SK-N-MC (cell line): ENCODE measurements at places on chromosomes 11 and 22.

- DNase-seq = peak; percentile 37
These were observed 635 bp downstream of the PRR5 start for GRCh38 chr22:44702479-44703198.

GRCh38 chr22:38214302-38215056 lies 12.7 kb downstream of the MAFF start:
- DNase-seq = no peak

DNA sequence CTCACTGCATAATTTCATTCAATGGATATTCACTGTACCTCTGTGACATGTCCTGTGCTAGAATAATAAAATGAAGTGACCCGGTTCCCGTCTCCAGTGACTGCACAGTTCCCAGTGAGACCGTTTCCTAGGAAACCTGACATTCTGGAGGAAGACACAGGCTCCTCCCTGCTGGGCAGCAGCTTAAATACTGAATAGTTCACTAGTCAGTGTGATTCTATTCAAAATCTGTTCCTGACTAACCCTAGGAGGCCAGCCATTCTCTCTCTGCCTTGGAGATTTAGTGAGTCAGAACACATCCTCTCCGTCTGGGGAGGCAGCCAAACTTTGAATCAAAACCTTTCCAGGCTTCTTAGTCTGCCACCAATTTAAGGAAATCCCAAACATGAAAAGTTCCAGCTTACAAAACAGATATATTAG lies 11.3 kb downstream of the TRIM66 start:
- DNase-seq = no peak

DNA sequence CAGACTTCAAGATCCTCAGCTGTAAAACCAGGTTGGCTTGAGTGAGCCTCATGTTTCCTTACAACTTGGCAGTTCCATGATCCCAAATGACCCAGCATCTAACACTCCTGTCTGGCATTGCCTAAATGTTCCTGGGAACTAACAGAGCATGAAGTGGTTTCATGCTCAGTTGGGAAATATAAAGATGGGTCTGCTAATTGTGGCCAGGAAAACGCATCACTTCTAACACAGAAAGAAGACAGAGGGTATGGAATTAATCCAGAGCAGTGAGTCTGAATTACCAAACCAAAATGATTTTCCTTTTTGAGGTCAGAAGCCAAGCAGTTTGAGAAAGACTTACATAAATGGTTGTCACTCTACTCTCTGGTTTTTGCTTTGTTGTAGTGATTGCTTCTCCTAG lies 60.5 kb upstream of the MMP13 start:
- DNase-seq = no peak

DNA sequence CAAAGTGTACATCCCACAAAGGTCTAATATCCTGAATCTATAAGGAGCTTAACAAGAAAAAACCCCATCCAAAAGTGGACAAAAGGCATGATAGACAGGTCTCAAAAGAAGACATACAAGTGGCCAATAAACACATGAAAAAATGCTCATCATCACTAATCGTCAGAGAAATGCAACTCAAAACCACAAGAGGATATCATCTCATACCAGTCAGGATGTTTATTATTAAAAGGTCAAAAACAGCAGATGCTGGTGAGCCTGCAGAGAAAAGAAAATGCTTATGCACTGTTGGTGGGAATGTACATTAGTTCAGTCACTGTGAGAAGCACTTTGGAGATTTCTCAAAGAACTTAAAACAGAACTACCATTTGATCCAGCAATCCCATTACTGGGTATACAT lies 12.7 kb downstream of the LGALS12 start:
- DNase-seq = no peak

- DNase-seq = no peak
These were observed 6.9 kb downstream of the RBFOX2 start for GRCh38 chr22:36021606-36022153.

GRCh38 chr22:24726848-24727217 lies 47.7 kb downstream of the PIWIL3 start:
- no peak for DNase-seq

DNA sequence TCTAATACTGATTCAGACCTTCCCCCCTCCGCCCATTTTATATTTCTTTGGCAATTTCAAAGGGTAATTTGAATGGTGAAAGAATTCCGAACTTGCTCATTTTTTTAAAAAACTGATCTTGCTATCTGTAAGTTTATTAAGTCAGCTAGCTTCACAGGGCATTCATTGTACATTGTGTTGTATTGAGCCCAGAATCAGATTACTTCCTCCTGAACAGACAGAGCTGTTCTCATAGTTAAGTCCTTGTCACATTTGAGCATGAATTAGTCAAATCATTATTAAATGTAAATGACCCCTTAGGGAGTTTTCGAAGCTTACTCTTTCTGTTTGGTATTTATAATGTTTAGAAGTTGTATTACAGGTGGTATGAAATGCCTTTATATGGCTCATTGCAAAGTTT lies 34.4 kb downstream of the CYP2R1 start:
- DNase-seq = no peak

GRCh38 chr22:37316875-37317371 lies 34.6 kb downstream of the CYTH4 start:
- no peak for DNase-seq

GRCh38 chr11:67652965-67653845 lies 2.7 kb upstream of the ACY3 start:
- DNase-seq = no peak

GRCh38 chr11:133026952-133027351 lies 505.3 kb downstream of the OPCML start:
- DNase-seq = no peak

DNA sequence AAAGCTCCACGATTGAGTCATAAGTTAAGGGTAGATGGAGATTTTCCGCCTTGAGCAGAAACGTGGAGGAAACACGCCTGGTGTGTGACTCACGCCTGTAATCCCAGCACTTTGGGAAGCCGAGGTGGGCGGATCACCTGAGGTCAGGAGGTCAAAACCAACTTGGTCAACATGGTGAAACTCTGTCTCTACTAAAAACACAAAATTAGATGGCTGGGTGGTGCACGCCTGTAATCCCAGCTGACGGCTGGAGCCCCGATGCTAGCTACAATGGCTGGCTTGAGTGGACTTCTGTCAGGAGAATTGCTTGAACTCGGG lies 17.3 kb upstream of the DGCR8 start:
- DNase-seq = no peak

DNA sequence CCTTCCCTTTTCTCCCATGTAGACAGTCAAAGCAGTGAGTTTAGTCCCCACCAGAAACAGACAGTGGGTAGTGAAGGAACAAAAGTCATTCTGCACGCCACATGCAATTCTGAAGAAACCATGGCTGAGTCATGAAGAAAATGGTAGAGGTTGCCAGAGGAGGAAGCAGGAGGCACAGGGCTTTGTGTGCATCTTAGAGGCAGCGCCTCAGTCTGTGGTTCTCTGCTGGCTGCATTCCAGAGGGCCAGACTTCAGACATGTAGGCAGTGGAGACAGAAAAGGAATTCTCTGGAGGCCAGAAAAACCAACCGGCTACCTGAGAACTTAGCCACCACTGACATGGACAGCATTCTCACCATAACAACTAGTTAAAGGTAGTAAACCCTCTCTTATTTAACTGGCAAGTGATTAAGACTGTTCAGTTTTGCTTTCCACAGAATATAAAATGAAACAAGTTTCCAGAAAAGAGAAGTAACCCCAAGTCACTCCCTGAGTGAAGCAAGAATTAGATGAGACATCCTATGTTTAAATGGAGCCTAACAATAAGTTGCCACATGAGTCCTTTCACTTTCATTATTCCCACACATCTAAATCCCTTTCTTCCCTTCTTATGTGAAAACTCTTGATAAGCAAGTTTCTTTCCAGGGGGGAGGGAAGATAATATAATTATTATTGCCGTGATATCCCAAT lies 556.1 kb downstream of the SOX6 start:
- DNase-seq = no peak

DNA sequence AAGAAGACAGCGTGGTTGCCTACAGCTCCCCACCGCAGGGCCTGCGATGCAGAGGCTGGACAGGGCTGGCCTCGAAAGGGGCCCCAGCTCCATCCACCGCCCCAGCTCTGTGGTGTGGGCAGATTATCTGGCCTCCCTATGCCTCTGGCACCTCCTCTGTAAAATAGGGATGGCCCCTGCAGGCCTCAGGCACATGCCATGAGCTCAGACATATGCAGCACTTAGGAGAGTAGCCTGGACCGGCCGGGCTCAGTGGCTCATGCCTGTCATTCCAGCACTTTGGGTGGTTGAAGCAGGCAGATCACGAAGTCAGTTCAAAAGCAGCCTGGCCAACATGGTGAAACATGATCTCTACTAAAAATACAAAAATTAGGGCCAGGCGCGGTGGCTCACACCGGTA lies 7.4 kb downstream of the APOBEC3D start:
- no peak for DNase-seq

- no peak for DNase-seq
These were observed 454.4 kb downstream of the NTM start for GRCh38 chr11:131824771-131825170.

- no peak for DNase-seq
These were observed 702 bp upstream of the KCNJ4 start for GRCh38 chr22:38455530-38456271.
